ENCODE measurements at places on chromosomes 2 and 18. TPM values are rescaled to one million over a fixed set of nuclear protein-coding genes. Genes with fewer than 3 reads are reported as not detected.

The LYPD6B gene
- 0.54 TPM for total RNA-seq

The VWA3B gene
- total RNA-seq = not detected

The IL36RN gene
- total RNA-seq = not detected

The DES gene
- 10,852 TPM for total RNA-seq

The PIEZO2 gene
- total RNA-seq = 1.8 TPM

The LYPD1 gene
- total RNA-seq = not detected

The GREB1L gene
- 14.9 TPM for total RNA-seq
